GM23248 (cell line): ENCODE measurements at places on chromosomes 13 and 19.

DNA sequence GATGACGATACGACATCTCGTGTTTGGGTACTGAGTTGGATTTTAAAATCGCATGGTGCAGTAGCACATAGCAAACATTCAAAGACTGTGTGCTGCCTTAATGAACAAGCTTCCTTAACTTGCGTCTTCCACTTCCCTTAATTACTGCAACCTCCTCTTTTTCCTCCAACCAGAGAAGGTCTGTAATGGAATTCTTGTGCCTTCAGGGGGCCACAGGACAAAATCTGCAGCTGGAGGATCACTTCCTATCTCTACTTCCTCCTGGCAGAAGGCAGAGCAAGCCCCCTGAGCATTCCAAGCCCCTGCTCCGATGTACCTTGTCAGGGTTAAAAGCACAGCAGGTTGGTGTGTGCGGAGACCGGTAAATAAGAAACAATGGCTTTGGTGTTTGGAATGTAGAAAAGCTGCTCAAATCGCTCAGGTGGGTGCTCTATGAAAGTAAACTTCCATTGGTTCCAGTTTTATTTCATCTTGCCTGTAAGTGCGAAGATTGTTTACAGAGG, 151.3 kb upstream of the UQCRFS1 start:
- DNase-seq, result no peak

GRCh38 chr19:5873617-5874199, 3.4 kb upstream of the FUT5 start:
- no peak for DNase-seq

DNA sequence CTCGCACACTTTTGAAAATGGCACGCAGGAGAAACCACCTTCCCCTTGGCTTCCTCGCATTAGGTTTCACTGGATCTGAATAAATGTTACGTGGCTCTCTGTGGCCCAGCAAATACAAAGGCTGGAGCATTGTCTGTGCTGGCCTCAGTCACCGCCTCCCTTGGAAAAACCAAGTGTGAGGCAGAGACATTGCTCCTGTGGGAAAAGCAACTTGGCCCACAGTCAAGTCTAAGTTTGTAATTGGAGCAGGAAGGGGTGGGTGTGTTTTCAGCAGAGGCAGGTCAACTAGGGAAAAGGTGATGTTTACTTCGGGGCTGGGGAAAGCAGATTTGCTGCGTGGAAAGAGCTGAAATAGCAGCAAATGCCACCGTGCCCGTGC, 101.6 kb downstream of the IRS2 start:
- DNase-seq, result no peak

DNA sequence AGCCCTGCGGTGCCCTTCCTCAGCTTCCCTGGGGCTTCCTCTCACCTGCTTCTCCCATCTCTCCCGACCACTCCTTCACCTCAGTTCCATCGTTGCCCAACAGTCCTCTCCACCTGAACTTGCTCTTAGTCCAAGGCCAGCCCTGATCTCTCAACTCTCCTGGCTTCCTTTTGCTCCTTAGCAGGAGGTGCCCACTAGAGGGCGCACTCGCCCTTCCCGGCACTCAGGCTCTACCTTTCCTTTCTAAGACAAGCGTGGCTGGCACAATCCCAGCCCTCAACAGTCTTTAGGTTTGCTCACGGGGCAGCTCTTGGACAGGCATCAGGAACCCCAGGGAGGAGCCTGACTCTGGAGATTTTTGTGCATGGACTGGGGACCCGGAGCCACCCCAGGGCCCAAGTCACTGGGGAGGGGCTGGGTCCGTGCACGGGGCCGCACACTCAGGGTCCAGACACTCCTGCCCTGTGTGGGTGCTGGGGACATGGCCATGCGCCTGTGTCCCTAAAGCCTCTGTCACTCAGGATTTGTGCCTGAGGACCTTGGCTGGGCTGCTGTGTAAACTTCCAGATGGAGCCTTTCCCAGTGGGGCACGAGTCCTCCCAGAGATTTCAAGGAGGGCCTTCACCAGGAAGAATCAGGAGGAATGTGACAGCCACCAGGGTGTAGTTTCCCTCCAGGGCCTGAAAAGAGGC, 12.1 kb upstream of the CEACAM8 start:
- peak; percentile 60 for DNase-seq

- no peak for DNase-seq
These were observed 18.4 kb downstream of the PLD3 start for GRCh38 chr19:40366697-40367561.

GRCh38 chr19:13978351-13979243, 26.3 kb downstream of the DCAF15 start:
- peak; percentile 46 for DNase-seq

DNA sequence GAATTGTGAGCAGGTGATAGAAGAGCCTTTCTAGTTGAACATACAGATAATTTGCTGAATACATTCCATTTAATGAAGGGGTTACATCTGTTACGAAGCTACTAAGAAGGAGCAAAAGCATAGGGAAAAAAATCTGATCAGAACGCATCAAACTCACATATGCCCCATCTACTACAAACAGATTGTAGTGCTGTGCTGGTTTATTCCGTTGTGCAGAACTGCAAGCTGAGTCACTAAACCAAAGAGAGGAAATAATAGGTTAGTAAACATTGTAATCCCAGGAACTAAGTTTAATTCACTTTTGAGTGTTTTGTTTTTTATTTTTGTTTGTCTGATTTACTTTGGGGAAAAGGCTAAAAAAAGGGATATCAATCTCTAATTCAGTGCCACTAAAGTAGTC, 136.3 kb downstream of the CDK8 start:
- DNase-seq, result no peak

GRCh38 chr13:83753912-83754624, 128.2 kb downstream of the SLITRK1 start:
- no peak for DNase-seq

DNA sequence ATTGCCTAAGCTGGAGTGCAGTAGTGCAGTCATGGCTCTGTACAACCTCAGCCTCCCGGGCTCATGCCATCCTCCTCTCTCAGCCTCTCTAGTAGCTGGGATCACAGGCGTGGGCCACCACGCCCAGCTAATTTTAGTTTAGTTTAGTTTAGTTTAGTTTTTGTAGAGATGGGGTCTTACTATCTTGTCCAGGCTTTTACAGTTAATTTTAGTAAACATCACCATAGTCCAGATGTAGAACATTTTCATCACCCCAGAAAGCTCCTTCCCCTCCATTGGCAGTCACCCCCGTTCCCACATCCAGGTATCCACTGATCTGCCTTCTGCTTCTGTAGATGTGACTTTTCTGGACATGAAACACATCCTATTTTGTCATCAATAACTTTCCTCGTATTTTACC, 41.1 kb downstream of the DNM2 start:
- DNase-seq, result no peak

- DNase-seq, result no peak
These were observed 3.7 kb upstream of the BAX start for GRCh38 chr19:48950830-48951519.

DNA sequence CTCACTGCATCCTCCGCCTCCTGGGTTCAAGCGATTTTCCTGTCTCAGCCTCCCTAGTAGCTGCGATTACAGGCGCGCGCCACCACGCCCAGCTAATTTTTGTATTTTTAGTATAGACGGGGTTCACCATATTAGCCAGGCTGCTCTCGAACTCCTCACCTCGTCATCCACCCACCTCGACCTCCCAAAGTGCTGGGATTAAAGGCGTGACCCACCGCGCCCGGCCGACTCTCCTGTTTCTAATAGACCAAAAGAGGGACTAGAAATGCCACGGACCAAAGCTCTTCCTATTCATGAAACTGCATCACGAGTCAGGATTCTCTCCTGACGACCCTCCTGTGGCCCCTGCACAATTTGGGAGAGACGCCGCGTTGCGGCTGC, 563 bp downstream of the ZNF43 start:
- no peak for DNase-seq

DNA sequence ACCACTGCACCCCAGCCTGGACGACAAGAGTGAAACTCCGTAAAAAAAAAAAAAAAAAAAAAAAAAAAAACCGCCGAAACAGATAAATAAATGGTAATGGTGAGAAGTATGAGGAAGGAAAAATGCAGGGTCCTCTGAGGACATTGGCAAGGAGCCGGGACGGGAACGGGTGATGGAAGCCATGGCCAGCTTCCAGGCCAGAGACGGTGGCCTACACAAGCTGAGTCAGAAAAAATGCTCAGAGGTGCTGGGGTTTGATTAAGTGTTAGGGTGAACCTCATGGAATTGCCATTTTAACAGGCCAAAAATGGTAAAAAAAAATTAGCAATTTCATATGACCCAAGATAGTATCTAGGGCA, 866 bp upstream of the ZSWIM4 start:
- peak; percentile 97 for DNase-seq

- peak; percentile 49 for DNase-seq
These were observed 553 bp downstream of the NAPA start for GRCh38 chr19:47514151-47514868.

DNA sequence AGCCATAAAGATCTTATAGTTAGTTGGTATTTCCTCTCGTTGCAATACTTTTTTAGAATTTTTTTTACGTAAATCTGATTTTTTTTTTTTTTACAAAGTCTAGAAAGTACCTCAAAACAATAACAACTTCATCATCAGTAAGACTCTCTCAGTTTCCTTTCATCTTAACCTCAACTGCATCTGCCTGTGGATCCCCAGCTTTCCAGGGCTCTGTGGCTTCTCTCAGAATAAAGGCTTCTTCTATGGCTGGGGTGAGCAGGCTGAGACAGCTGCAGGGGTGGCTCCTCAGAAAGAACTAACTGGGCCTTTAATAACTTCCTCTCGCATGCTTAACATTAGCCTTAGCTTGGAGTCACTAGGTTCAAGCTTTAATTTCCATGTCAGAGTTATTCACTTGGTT, 4.2 kb downstream of the ZNF506 start:
- no peak for DNase-seq

DNA sequence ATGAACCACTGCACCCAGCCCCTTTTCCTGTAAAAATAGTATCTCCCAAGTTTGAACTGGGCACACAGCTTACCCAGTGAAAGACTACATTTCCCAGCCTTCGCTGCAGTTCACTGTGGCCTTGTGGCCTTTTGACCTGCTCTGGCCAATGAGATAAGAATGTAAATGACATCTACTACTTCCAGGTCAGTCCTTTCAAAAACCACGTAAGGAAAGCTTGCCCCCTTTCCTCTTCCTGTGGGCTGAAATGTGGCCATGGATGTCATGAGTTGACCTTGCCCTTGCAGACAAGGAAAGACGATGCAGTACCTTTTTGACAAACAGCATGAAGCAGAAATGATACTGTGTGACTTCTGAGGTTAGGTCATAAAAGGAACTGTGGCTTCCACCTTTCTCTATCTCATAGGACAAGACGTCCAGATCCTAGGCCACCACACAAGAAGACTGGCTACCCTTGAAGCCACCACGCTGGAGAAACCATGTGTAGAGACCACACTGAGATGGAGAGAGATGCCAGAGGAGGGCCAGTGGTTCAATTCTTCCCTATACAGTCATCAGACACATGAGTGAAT, 19.9 kb downstream of the ACER1 start:
- no peak for DNase-seq

- no peak for DNase-seq
These were observed 14.4 kb downstream of the RGCC start for GRCh38 chr13:41471785-41472184.

GRCh38 chr19:55459950-55460657, 1.3 kb downstream of the ISOC2 start:
- peak; percentile 50 for DNase-seq

GRCh38 chr13:52851137-52851962, 2.9 kb upstream of the PCDH8 start:
- peak; percentile 59 for DNase-seq

- DNase-seq, result peak; percentile 78
These were observed 5.9 kb upstream of the SLC7A10 start for GRCh38 chr19:33231511-33231910.

GRCh38 chr19:49515767-49516166, 3.3 kb downstream of the FCGRT start:
- DNase-seq, result no peak

DNA sequence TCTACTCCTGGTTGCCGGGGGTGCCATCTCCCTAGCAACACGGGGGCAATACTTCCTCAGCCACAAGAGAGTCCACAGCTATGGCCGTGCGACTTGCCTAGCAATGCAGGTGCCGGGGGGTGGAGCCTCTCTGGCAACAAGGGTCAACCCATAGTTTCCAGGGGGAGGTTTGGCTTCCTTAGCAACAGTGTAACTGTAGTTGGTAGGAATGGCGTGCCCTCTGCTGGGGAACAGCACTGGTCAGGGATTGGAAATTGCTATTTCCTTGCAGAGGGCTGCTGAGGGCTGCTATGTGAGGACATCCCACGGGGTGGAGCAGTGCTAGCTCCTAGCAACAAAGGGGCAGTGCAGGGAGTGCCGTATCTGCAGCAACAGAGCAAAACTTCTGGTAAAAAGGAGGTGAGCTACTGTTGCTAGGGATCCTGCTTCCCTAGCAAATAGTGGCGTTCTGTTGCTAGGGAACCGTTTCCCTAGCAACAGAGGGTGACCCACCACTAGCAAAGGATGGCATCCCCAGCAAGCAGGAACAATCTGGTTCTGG, 7.0 kb upstream of the TMC4 start:
- DNase-seq, result peak; percentile 39

DNA sequence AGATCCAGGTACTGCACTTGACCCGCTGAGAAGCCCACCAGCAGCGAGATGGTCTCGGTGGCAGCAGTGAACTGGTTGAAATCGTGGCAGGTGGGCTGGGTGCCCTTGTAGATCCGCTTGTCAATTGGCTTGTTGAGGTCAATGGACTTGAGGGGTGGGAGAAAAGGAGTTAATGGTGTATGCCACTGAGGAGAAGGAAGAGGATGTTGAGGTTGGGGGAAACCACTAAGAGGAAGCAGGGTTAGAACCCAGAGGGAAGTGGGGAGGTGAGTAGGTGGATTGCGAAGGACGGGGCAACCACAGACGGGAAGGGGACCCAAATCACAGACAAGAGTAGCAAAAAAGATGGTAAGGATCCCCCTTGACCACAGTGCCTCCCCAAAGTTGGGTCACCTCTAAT, 1.7 kb downstream of the DMWD start:
- no peak for DNase-seq

DNA sequence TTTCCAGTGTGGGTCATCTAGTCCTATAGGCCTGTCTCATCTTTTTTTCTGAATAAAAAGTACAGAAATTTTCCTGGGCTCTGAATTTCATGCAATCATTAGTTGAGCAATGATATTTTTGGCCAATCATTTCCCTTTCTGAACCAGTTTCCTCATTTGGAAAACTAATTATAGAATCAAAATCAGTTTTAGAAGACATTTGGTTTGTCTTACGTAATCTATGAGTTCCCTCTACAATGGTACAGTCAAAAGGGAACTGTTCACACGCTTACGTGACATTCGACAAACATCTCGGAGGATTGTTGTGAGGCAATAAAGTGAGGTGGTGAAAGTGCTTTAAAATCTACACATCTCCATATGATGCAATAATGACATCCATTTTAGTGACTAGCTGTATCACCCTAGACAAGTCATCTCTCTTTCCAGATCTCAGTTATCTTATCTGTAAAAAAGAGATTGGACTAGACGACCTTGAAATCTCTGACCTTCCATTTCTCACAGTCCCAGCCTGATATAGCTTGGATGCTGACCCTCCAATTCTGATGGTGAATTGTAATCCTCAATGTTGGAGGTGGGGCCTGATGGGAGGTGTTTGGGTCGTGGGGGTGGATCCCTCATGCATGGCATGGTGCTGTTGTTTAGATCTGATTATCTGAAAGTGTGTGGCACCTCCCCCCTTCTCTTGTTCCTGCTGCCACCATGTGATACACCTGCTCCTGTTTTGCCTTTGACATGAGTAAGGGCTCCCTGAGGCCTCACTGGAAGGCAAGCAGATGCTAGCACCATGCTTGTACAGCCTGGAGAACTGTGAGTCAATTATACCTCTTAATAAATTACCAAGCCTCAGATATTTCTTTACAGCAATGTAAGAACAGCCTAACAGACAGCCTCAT, 26.7 kb downstream of the FLT1 start:
- no peak for DNase-seq

- peak; percentile 7 for DNase-seq
These were observed 6.6 kb downstream of the PPP2R1A start for GRCh38 chr19:52196256-52196967.
